ENCODE measurements at places on chromosomes 2 and 18.

DNA sequence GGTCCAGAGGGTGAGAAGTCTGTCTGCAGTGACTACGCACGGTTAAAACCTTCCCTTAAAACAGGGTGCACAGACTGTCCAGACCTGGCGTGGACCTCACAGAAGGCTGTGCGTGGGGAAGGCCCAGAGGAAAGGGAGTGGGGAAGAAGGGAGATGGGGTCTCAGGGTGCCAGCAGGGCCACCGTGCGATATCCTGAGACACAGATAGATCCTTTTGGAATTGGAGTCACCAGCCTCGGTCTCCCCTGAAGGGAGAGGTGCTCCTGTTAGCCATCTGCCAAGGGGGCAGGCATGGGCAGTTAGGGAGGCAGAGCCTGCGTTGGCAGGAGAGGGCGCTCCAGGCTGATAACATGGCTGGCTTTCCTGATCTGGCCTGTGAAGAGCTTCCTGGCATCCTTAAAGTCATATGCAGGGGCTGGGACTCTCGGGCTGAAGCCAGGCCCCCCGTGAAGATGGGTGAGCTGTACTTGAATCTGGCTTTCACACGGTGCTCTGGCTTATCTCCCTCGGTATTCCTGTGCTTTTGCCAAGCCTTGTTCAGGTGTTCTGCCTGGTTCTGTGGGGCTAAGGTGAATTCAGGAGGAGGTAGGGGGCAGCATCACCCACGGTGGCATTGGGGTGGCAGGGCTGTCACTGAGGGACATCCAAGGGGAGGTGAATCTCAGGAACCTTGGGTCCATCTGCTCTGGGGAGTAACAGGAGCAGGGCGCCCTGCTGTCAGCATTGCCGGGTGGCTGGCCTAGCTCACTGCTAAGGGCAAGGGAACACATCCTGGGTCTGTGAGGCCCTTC is 107.2 kb upstream of the SMAD2 start:
- DNase-seq = peak; percentile 58

- peak; percentile 19 for DNase-seq
Measured at GRCh38 chr2:152189622-152190495, 14.3 kb upstream of the STAM2 start.

DNA sequence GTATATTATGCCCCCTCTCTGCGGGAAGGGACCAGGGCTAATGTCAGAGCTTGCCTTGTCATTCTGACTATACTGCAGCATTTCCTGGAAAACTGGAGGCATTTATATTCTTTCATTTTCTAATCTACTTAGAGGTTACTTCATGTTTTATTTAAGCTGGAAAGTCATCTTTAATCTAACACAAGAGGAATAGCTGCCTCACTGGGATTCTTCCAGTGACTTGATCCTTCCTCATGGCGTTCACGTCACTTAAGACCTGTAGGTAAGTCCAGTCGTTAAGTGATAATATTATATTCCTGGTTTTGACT is 727.6 kb upstream of the DDX18 start:
- no peak for DNase-seq

GRCh38 chr18:44602380-44602779 is 78.3 kb upstream of the SETBP1 start:
- DNase-seq = no peak

DNA sequence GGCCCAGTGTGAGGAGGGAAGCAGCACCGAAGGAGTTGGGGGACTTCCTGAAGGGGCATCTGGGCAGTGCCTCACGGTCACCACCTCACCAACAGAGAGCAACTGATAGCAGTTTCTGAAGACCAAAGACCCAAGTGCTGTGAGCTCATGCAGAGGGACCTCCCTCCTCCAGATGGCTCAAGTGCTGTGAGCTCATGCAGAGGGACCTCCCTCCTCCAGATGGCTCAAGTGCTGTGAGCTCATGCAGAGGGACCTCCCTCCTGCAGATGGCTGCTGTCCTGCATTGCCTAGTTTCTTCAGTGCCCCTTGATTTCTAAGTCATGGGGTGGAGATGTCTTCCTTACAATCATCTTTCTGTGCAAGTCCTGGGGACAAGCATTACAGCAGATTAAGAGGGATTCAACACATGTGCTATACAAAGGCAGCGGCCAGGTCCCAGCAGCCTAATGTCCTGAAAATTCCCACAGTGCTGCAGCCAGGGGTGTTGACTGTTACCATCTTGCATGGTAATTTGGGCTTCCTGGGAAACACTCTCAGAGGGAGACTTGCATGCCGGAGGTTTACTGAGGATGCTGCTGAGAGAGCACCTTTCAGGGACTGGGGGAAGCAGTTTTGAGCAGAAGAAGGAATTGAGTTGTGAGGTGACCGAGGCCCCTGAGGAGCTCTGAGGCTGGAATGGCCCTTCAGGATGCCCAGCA is 409.3 kb downstream of the GALR1 start:
- no peak for DNase-seq

- no peak for DNase-seq
Measured at GRCh38 chr18:10526561-10526949, 728 bp downstream of the NAPG start.

DNA sequence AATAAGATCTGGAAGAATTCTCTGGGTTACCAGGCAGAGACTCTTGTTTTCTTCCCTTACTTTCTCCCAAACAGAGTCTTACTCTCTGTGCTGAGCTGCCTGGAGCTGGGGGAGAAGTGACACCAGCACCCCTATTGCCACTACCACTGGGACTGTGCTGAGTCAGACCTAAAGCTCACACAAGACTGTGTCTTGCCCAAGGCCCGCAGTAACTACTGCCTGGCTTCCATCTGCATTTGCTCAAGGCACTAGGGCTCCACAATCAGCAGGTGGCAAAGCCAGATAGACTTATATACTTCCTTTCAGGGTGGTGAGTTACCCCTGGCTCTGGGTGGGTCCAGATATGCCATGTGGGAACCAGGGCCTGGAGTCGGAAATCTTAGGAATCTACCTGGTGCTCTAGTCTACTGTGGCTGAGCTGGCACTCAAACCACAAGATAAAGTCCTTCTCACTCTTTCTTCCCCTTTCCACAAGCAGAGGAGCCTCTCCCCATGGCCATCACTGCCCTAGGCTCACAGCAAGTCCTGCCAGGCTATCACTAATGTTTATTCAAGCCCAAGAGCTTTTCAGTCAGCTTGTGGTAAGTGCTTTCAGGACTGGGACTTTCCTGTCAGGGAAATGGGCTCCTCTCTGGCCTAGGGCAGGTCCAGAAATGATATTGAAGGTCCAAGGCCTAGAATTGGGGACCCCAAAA is 27.6 kb upstream of the SERPINB2 start:
- no peak for DNase-seq

- DNase-seq = peak; percentile 65
Measured at GRCh38 chr2:37189452-37190153, 1.1 kb upstream of the SULT6B1 start.

DNA sequence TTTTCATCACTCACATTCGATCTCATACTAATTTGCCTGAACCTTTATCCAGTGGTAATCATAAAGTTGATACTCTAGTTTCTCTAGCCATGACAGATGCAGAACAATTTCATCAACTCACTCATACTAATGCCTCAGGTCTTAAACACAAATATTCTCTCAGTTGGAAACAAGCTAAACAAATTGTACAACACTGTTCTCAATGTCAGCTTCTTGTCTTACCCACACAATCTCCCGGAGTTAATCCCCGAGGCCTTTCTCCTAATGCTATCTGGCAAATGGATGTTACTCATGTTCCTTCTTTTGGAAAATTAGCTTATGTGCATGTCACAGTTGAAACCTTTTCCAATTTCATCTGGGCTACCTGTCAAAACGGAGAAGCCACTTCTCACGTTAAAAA is 11.5 kb upstream of the CNOT11 start:
- no peak for DNase-seq

GRCh38 chr2:63792530-63792929 is 49.2 kb upstream of the UGP2 start:
- no peak for DNase-seq

GRCh38 chr2:196233021-196233804 is 61.8 kb upstream of the STK17B start:
- no peak for DNase-seq

- DNase-seq = no peak
Measured at GRCh38 chr18:36887114-36887513, 58.2 kb downstream of the KIAA1328 start.

- DNase-seq = no peak
Measured at GRCh38 chr2:116716038-116716437, 1098.5 kb upstream of the DDX18 start.

DNA sequence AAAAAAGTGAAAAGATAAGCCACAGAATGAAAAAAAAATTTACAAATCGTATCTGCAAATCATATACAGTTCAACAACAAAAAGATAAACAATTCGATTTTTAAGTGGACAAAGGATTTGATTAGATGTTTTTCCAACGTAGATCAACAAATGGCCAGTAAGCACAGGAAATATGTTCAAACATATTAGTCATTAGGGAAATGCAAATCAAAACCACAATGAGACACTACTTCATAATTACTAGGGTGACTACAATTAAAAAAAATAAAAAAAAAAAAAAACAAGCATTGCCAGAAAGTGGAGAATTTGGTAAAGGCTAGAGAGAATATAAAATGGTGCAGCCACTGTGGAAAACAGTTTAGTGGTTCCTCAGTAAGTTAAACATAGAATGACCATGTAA is 38.3 kb upstream of the RNU4ATAC start:
- DNase-seq = no peak

GRCh38 chr2:167258712-167259111 is 370.4 kb downstream of the XIRP2 start:
- no peak for DNase-seq

GRCh38 chr2:36507408-36507812 is 90.6 kb downstream of the FEZ2 start:
- peak; percentile 66 for DNase-seq

DNA sequence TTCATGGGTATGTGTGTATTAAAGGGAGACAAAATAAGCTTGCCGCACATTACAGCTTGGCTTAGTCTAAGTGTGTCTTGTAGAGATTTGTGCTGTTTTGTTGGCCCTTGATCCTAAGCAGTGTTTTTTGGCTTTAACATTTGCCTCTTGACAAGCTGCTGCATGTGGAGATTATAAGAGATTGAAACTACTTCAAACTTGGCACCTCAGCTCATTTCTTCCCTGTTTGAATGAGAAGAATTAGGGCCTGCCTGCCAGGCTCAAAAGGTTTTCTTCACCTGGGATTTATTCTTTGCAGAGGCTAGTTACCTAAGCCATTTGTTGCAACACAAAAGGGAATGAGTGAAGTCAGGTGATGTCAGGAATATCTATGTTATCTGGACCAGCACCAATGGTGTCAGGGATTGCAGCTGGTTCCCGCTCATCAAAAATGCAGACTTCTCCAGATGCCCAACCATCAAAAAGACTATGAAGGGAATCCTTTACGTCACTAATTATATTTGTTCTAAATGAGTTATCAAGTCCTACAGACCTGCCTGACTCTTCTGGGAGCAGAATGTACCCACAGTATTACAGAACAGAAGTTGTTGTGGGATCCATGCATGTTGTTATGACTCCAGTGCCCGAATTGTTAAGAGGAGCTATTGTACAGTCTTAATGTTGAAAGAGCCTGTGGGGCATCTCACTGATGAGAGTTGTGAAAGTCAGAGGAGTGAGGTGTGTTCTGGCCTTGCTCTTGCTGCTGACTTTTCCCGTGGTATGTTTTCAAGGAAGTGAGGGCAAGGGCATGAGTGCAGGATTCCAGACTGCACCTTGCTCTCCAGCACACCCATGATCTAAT is 31.0 kb downstream of the ABCA12 start:
- no peak for DNase-seq

- no peak for DNase-seq
Measured at GRCh38 chr2:186641807-186642321, 52.0 kb upstream of the FAM171B start.

DNA sequence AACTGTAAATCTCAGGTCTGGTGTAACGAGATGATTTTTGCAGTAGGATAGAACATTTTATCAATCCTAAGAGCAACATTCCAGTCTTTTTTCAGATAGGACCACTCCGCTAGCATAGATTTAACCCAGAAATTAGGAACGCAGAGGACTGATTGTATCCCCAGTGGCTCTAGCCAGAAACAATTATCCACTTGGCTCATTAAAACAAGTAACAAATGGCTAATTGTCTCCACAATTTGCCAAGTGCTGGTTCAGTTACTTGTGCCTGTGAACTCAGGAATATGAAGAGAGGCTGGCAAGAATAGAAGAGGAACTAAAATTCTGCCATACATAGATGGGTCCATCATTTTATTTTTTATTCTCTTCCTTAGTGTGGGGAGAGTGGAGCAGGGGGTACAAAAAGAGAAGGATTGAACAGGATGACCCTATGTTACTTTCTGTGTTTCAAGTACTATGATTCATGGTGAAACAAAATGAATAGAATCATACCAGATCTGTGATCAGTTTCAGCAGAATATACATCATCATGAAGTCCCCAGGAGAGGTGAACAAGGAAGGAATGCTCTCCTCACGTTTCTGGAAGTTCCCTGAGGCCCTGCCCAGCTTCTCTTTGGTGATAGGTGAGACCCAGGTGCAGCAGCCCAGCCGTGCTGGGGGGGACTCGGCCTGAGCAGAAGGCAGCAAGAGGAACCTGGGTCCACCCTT is 121.6 kb downstream of the ARL4C start:
- no peak for DNase-seq

DNA sequence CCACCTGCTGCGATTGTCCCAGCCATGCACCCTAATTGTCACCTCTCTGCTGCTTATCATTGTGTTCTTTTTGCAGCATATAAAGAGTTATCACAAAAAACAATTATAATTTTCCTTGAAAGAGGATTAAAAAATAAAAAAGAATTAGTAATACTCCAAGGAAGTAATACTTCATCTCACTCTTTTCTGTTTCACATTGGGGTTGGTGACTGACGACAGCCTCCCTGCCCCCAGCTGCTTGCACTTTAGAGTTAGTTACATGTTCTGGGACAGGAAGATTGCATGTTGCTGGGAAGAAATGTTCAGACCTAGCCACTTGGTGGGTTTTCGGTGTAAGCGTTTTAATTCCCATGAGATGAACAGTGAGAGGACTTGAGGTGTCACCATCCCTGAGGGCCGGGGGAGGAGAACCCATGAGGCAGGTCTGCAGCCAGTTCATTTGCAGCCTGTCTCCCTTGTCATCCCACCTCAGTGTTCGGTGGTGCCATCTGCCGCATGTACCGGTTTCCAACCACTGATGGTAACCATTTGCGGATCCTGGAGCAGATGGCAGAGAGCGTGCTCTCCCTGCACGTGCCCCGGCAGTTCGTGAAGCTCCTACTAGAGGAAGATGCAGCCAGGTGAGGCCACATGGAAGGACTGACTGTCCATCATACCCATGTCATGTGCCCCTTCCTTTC is 69.1 kb downstream of the COA5 start:
- no peak for DNase-seq

DNA sequence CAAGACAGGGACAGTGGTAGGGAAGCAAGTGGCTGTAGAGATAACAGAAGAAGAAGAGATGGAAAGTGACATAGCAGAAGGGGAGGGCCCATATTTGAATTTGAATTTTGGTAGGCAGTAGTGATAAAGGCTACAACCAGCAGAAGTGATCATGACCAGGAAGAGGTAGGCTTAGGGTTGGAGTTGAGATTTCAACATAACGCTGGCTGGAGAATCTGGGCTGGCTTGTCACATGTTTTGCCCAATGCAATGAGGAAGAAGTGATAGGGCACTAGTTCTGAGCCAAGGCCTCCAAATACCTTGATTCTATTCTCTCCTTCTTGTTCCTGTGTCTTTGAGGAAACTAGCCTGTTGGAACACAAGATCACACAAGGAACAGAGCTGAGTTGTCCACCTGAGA is 69.4 kb downstream of the SCG2 start:
- no peak for DNase-seq

- no peak for DNase-seq
Measured at GRCh38 chr18:54772056-54772455, 56.2 kb upstream of the RAB27B start.

- DNase-seq = no peak
Measured at GRCh38 chr2:34070196-34070595, 471.1 kb upstream of the FAM98A start.

- no peak for DNase-seq
Measured at GRCh38 chr2:233385489-233386044, 31.3 kb downstream of the DGKD start.

All from WTC11 (cell line).